COLO829 (cell line): ENCODE measurements at places on chromosomes 13 and 19.

DNA sequence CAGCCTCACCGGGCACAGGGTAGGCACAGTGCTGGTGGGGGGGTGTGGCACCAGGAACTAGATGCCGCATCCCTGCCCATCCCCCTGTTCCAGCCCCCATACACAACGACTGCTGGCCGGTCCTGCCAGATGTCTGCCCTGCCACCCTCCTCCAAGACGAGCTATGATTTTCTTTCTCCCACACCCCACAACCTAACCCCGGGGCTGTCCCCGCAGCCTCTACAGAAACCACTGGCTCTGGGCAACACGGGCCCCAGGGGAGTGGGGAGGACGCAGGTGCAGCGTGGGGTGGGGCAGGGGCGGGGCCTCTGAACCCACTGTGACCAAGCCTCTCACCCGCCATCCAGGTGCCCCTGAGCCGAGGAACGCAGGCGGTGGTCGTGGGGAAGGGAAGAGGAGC lies 15.5 kb downstream of the PGLS start:
- no peak for DNase-seq

- DNase-seq = no peak
Measured at GRCh38 chr19:47057328-47057727, 8.9 kb upstream of the TMEM160 start.

DNA sequence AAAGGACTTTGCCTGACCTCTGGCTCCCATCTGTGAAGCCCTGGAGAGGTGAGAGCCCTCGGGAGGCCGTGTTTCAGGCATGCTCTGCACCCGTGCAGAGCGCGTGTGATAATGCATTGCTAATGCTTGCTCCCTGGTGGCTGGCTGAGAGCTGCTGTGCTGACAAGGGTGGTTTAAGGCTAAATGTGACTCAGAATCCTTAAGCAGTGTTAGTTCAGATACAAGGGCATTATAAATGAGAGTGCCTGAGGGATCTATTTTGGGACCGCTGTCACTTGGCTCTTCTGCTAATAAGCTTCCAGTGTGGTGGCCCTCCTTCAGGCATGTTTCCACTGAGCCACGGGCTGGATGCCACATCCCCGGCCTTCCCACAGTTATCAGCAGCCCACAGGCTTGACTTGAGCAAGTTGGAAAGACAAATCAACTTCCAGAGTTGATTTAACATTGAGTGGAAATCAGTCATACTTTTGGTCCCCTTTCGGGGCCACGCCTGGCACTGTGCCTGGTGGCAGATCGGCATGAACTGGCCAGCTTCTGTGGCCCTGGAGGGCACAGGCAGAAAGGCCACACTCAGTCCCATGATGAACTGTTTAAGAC lies 17.0 kb downstream of the ALOX5AP start:
- no peak for DNase-seq

- no peak for DNase-seq
Measured at GRCh38 chr19:20060282-20060681, 17.5 kb upstream of the ZNF90 start.

DNA sequence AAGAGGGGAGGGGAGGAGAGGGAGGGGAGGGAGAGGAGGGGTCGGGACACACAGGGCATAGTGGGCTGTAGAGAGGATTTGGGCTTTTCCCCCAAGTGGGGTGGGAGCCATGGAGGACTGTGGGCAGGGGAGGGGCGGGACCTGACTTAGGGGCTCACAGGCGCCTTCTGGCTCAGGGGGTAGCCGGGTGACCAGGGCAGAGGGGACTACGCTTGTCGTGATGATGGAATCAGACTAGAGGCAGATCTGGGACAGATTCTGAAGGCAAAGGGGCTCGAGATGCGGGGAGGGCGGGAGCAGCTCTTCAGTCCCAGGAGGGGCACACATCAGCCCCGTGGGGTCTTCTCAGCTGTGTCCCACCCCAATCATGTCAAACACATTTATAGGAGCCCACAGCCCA lies 13.5 kb downstream of the NDUFA11 start:
- no peak for DNase-seq

DNA sequence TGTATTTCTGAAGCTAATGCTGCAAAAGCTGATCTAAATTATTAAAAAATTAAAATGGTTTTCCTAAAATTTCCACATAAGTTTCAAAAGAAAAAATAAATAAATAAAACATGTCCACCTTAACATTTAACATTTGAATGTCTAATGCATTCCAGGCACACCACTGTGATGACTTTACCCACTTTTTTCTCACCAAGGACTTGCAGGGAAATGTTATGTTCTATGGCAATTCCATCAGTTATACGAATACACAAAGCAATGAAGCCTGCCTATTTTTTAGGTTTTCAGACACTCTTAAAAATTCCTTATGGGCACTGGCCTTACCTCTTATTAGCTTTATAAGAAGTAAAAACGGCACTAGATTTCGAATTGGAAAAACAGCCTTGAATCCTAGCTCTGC lies 10.2 kb downstream of the TSC22D1 start:
- no peak for DNase-seq

DNA sequence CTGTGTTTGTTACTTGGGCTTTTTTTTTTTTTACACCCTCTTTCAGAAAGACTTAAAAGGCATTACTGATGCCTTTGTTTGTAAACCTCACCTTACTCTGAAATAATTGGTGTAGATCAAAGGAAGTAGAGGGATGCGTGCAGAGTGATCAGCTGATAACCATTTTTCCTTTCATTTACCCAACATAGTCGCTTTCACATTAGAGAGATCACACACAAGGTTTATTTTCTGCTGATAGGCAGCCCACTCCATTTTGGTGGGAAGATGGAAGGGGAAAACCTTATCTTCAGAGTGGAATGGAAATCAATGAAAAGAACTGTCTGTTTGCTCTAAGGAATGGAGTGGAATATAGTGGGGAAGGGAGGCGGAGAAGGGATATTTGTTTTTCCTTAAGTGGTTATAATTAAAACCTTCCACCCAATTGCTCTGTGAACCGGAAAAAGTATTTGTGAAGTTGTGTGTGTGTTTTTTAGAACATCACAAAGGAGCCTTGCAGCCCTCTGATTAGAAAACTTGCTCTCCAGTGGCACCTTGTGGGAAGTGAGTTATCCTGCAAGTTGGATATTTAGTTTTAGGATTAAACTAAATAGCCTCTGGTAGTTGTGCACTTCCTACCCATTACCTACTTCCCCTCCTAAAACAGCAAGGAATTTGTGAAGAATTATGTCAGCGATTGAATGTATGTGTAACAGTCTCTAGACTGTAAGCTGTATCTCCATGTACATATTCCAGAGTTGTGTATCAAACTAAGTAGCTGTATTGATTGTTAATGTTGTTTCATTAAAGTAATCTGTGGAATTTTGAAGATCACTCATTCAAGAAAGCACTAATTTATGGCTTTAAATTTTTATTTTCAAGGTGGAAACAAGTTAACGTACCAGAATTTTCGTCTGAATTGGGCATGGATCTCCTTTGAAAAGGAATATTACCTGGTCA lies 76.8 kb downstream of the FREM2 start:
- peak; percentile 79 for DNase-seq

GRCh38 chr19:35587321-35587720 lies 1.3 kb downstream of the PMIS2 start:
- DNase-seq = no peak

DNA sequence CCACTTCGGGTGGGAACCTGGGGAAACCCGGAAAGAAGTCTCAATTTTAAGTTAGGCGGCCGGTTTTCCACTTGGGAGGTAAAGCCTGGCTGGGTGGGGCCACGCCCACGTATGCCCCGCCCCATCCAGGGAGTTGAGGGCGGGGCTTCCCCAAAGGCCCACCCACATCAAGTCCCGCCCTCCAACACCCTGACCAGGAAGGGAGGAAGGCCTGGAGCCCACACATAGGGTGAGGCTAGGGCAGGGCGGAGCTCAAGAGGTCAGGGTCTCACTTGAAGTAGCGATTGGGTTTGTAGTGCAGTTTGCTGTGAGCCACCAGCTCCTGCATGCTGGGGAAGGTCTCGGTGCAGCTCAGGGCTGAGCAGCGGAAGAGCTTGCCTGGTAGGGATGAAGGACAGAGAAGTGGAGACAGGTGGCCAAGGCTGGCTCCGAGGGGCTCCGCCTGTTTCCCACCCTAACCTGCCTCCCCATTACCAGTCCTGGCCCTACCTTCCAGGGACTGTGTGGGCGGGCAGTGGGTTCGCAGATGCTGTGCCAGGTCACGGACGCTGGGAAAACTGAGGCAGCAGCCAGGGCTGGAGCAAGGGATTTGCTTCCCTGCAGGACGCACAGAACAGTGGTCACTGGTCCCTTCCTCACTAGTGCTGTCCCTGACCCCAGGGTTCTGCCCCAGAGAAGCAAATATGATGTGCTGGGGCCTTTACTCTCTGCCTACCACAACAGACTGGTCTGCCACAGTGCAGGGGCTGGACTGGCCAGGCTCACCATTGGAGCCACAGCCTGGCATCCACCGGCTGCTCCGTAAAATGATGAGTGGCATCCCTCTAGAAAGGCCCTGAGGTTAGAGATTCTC lies 1.6 kb downstream of the ZNF414 start:
- peak; percentile 48 for DNase-seq

GRCh38 chr19:47377801-47378200 lies 28.7 kb downstream of the DHX34 start:
- no peak for DNase-seq

- no peak for DNase-seq
Measured at GRCh38 chr19:13301627-13302334, 151.6 kb downstream of the IER2 start.

GRCh38 chr19:45166723-45167252 lies 6.0 kb upstream of the NKPD1 start:
- no peak for DNase-seq

- no peak for DNase-seq
Measured at GRCh38 chr19:3733549-3734309, 25.5 kb downstream of the TJP3 start.
